ENCODE measurements at places on chromosomes 4 and X.

GRCh38 chrX:129139837-129140598 is 383.3 kb downstream of the SMARCA1 start:
- DNase-seq: no peak

- no peak for DNase-seq
Measured at GRCh38 chr4:32684160-32684559, 1964.0 kb downstream of the PCDH7 start.

DNA sequence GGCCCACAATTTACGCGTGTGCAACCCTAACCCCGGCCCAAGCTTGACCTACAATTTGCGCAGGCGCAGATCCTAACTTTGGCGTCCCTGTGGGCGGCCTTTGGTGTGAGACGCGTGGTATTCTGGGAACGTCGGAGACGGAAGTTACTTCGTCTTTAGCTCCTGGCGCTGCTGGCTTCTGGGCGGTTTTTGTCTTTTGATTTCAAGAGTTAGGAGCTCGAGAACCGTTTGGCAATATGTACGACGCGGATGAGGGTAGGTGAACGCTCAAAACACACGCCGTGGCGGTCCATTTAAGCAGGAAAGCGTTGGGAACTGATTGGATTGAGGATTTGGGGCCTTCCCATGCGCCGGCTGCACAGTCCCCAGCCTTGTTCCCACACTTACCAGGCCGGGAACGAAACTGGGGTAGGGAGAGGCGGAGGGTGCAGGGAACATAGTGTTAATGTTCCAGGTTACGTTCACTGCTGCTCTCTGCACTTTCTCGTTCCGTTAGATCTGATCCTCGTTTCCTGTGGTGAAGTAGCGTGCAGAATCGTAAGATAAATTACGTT is at the start of gene POLR2B:
Gene POLR2B, plus strand, starts transcription at position 147 of the 554 bp plus-strand sequence. Its CDS starts 90 bp downstream, at position 237.
- peak; percentile 76 for DNase-seq

- DNase-seq: no peak
Measured at GRCh38 chr4:41358647-41359421, 102.1 kb downstream of the UCHL1 start.

DNA sequence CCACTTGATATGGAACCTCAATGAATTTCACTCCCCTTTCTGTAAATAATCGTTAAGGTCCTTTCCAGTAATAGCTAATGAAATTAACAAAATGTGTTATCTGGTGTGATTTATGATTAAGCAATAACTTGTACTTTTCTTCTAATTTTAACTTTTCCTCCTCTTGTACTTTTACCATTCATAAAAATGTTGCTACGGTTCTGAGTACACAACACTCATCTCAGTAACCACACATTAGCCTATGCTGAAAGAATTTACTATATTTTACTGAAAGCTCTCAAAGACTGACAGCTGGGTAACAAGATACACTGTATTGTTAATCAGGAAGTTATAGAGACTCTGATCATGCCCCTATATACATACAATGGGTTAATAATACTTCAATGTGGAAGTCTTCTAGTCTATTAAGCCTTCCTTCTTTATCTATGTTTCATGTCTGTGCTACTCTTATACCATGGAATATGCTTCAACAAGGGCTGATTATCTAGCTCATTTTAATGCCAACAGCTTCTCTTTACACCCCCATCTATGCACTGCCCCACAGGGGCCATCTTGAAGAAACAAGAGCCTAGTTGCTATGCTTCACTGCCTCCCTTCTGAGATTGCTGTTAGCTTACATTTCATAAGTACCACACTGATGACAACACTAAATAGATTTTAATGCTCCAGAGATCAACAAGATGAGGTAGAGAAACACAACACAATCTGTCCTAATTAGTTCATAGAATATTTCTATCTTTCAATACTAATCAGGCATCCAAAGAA is 39.1 kb downstream of the LAMP2 start:
- DNase-seq: no peak
